ENCODE measurements at places on chromosomes 6 and 20. TPM values are rescaled to one million over a fixed set of nuclear protein-coding genes. Genes with fewer than 3 reads are reported as not detected.

Gene LY6G6F
- not detected for total RNA-seq

Gene HEY2
- 8.2 TPM for total RNA-seq

Gene CLPSL2
- not detected for total RNA-seq

Gene PRL
- not detected for total RNA-seq

Gene HLA-DRA
- total RNA-seq, result 262 TPM

Gene TSHZ2
- total RNA-seq, result 30.1 TPM

Gene PLA2G7
- 1.6 TPM for total RNA-seq

Gene PXDC1
- 23.4 TPM for total RNA-seq

Gene LGSN
- total RNA-seq, result not detected
